ENCODE measurements at places on chromosomes 4 and X.

- DNase-seq: no peak
Measured at GRCh38 chr4:96473246-96473645, 633.4 kb downstream of the PDHA2 start.

GRCh38 chr4:100590325-100590724 is 72.5 kb upstream of the EMCN start:
- no peak for DNase-seq

DNA sequence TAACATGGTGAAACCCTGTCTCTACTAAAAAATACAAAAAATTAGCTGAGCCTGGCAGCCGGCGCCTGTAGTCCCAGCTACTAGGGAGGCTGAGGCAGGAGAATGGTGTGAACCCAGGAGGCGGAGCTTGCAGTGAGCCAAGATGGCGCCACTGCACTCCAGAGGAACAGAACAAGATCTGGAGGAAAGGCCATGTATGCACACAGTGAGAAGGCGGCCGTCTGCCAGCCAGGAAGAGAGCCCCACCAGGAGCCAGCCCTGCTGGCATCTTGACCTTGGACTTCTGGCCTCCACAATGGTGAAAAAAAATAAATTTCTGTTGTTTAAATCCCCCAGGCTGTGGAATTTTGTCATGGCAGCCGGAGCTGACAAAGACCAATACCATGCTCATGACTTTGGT is 28.2 kb upstream of the MSX1 start:
- DNase-seq: no peak

DNA sequence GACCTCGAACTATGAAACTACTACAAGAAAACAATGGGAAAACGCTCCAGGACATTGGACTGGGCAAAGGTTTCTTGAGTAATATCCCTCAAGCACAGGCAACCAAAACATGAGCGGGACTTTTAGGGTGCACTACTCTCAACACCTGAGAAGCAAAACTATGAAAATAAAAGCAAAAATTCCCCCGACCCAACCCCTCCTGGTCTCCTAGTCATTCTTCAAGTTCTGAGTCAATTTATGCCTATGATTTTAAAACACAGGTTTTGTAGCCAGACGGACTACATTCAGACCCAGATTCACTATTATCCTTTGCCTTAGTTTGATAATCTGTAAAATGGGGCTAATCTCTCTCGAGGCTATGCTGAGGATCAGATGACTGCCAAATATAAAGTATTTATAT is 97.0 kb downstream of the SOWAHB start:
- no peak for DNase-seq

- DNase-seq: peak; percentile 91
Measured at GRCh38 chrX:1661048-1661921, 46.4 kb downstream of the ASMT start.
